ENCODE measurements at places on chromosomes 6 and 20. TPM values are rescaled to one million over a fixed set of nuclear protein-coding genes. Genes with fewer than 3 reads are reported as not detected.

GRCh38 chr6:106132153-106132698 lies 46.1 kb downstream of the PRDM1 start:
- DNase-seq, result no peak

Gene MYLK4
- 0.24 TPM for polyA plus RNA-seq

Gene DDO
- polyA plus RNA-seq, result 1.3 TPM

Gene LY6G6D
- not detected for polyA plus RNA-seq

DNA sequence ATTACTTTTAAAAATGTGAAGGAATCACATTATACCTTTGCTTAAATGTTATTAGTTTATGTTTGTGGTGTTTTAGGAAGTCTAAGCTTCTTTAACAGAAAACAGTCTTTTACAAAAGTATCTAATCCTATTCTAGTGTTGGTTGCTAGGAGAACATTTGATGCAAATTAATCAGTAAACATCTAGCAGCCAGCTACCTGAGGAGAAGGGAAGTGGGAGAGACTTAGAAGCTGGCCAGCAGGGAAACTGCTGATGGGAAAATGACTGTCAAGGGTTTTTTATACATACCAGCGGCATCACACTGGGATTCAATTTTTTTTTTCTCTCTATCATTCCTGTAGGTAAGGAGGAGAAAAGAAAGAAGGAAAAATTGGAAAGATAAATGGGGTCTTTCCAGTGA lies 686.0 kb upstream of the MMS22L start:
- no peak for DNase-seq

GRCh38 chr6:127539272-127539671 lies 20.1 kb upstream of the MTCL3 start:
- DNase-seq, result peak; percentile 67

- no peak for DNase-seq
Measured at GRCh38 chr6:19452495-19452894, 384.7 kb upstream of the ID4 start.

- no peak for DNase-seq
Measured at GRCh38 chr20:24494460-24494920, 25.1 kb downstream of the SYNDIG1 start.

Gene RBBP9
- polyA plus RNA-seq, result 19.2 TPM

- peak; percentile 17 for DNase-seq
Measured at GRCh38 chr6:31186052-31186734, 15.7 kb upstream of the POU5F1 start.

Gene OXT
- polyA plus RNA-seq, result not detected

DNA sequence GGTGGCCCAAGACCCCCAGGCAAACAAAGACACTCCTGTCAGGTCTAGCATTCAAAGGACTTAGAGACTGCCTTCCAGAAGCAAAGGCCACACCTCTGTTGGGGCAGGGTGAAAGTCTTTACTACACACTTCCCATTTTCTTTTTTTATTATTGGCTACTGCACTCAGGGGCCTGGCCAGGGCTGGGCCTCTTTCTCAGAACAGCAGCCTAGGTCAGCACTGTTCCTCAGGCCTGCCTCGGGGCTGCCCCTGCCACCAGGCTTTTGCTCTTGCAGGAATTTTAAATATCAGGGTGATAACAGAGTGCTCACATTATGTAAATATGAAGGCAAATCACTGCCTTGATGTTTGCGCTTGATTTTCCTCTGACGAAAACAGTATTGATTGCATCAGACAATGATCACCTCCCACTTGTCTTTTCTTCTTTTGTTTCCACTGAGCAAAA lies 18.5 kb downstream of the GSTA4 start:
- DNase-seq, result no peak

GRCh38 chr20:38825901-38826625 lies 20.6 kb downstream of the PPP1R16B start:
- peak; percentile 31 for DNase-seq

Gene CST5
- polyA plus RNA-seq, result not detected

Gene PPP1R16B
- polyA plus RNA-seq, result not detected

GRCh38 chr6:167832497-167833395 lies 6.0 kb downstream of the AFDN start:
- DNase-seq, result no peak

- DNase-seq, result no peak
Measured at GRCh38 chr6:157014871-157015270, 237.7 kb downstream of the ARID1B start.

DNA sequence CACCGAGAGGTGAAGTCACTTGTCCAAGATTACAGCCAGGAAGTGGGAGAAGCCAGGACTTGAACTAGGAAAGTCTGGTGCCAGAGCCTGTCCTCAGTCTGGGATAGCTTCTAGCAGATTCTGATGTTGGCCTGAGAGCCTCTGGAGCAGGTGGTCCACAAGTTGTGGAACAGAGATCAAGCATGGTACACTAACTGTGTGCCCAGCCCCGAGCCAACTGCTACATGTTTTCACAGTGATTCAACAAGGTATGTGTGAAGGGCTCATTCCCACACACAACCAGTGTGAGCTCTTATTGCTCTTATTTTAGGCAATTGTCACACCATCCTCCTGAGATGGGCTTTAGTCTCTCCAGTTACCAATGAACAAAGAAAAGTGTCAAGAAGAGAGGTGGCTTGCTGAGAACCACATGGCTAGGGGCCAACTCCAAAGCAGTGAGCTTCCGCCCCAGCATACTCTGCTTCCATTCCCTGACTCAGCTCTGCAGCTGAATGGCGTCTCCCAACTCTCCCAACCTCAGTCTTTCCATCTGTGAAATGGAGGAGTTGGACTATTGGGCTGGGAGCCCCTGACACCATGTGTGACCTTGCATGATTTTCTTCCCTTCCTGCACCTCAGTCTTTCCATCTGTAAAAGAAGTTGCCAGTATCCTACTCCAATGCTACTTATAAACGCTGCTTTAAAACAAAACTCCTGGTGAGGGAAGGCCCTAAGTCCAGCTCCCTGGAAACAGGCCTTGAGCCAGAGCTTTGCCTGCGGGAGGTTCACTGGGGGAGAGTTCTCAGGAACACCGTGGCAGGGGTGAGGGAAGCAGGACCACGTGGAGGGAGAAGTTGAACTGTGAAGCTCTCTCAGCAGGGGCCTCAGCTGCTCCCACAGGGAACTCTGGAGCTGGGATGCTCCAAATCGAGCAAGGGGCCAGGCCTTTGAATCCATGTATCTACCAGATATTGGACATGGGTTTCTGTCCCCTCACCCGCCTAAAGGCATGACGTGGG lies 40.9 kb downstream of the CDH22 start:
- no peak for DNase-seq

Gene KIF25
- polyA plus RNA-seq, result not detected

DNA sequence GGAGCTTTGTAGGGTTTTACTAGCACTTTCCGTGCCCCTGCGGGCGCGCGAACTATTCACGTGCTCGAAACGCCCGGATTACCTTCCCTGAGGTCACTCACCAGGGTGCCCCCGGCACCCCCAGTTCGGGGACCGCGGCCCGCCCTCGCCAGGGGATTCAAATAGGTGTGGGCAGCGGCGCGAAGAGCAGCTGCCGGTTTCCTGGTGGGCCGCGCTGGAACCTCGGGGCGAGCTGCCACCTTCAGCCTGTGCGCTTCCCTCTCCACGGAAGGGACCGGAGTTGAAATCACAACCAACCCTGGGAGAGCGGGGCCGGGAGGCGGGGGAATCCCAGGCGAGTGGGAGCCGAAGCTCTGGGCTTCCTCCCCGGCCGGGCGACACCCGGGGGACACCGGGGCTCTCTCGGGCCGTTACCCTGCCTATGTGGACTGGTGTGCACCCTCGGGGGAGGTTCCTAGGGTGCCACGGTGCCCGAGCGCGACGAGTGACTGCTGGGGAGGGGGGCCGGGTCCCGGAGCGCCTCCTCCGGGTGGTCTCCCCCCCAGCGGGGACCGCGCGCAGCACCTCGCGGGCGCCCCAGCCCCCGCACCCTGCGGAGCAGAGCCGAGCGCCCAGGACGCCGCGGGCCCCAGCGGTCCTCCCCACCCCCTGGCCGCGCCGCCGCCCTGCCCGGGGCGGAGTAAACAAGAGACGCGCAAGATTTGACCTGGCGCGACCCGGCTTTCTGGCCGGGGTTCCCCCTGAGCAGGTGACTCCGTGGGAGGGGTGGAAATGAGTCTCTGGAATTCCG lies 2.1 kb upstream of the HIVEP2 start:
- DNase-seq, result peak; percentile 78

- DNase-seq, result no peak
Measured at GRCh38 chr20:58023346-58023745, 205.1 kb downstream of the ANKRD60 start.

- DNase-seq, result no peak
Measured at GRCh38 chr6:155853011-155853410, 397.4 kb upstream of the NOX3 start.

- DNase-seq, result no peak
Measured at GRCh38 chr20:59996108-59996507, 37.9 kb downstream of the CDH26 start.

Gene MACROD2
- 0.28 TPM for polyA plus RNA-seq

Gene SSTR4
- polyA plus RNA-seq, result not detected

Gene OTOR
- not detected for polyA plus RNA-seq

- no peak for DNase-seq
Measured at GRCh38 chr6:147095316-147095715, 108.9 kb upstream of the STXBP5 start.

- DNase-seq, result no peak
Measured at GRCh38 chr6:146679386-146679785, 80.6 kb downstream of the ADGB start.

DNA sequence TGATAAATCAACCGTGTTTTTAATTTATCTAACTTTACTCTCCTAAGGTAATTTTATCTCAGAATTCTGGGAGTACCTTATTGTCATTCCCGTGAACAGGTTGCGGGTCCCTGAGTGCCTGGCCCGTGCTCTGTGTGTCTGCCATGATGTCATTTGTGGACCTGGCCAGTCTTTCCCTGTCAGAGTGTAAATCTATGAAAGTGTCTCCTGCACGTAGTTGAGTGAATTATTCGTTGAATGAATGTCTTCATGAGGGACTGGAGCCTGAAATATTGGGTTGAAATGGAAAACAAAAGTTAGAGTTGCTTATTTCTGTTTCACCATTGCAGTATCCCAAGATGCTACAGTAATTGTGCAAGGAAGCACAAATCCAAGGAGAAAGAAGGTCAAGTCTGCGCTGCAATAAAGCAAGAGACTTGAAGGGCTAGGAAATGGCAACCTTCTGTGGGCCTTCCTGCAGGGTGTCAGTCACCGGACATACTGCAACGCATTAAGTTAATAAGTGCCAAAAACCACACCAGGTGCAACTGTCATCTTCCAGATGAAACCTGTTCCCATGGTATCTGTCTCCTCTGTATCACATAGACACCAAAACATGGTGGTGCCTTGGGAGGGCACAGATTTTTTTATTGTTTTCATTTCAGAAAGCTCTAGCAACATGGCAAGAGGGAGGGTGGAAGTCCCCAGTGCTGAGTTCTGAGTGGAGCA lies 135.5 kb downstream of the ZDHHC14 start:
- DNase-seq, result no peak

GRCh38 chr6:51818520-51819022 lies 268.8 kb downstream of the PKHD1 start:
- no peak for DNase-seq

Gene MICA
- polyA plus RNA-seq, result 81.1 TPM
